T-helper 9 cell (primary cell): ENCODE measurements at places on chromosomes 7 and 10.

GRCh38 chr10:114755537-114755936, 66.0 kb upstream of the FHIP2A start:
- no peak for DNase-seq

GRCh38 chr7:133081119-133081598, 731 bp downstream of the CHCHD3 start:
- DNase-seq: no peak

- no peak for DNase-seq
Measured at GRCh38 chr7:151984612-151985011, 28.4 kb downstream of the GALNTL5 start.

GRCh38 chr10:127787873-127788272, 50.9 kb downstream of the FOXI2 start:
- no peak for DNase-seq

GRCh38 chr7:106034383-106034782, 71.3 kb downstream of the CDHR3 start:
- DNase-seq: no peak

DNA sequence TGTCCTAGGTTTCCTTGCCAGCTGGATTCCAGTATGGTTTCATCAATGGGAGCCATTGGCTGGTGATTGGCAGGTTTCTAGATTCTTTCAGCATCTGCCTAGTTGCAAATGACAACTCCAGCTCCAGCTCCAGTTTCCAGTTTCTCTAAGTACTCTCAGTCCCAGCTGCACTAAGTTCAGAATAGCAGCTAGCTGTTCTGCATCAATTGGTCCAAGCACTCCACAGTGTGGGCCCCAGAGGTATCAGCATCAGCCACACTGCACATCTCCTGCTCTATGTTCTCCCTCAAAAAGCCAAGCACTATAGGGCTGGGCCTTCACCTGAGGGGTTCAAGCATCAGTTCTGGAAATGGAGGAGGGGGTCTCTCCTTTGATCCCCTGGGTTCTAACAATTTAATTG, 143.4 kb downstream of the VPS50 start:
- no peak for DNase-seq

GRCh38 chr7:102042016-102042656, 224.7 kb downstream of the CUX1 start:
- DNase-seq: no peak

DNA sequence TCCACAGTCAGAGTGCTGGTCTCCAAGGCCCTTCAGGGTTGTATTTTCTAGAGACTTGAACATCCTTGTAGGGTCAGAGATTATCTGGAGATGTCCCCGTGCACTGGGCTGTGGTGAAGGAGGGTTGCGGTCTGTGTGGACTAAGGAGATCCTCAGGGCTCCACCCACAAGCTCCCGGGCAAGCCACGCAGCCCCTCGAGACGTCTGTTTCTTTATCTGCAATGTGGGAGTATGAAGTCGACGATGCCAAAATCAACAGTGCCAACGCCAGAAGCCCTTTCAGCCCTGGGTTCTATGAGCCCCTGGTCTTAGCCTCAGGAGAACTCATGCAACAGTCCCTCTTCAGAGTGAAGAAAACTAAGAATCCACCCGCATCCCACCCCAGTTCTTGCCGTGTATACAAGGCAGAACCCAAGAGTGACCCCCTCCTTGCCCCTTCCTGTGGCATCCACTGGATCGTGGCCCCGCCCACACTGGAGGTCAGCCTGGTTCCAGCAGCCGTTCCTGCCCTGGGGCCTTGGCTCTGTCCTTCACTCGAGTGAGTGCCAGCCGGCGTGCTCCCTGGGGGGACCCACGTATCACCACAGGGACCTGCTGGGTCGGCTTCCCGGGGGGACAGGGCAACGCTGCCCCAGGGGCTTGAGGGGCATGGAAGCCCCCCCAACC, 6.0 kb upstream of the SHH start:
- DNase-seq: no peak
